RPMI7951 (cell line): ENCODE measurements at places on chromosomes 12 and 14. TPM values are rescaled to one million over a fixed set of nuclear protein-coding genes. Genes with fewer than 3 reads are reported as not detected.

TDRD9 gene
- total RNA-seq, result not detected in 2 replicates

SMCO2 gene
- total RNA-seq, result not detected in 2 replicates

TAS2R9 gene
- not detected in 2 replicates for total RNA-seq

SDR9C7 gene
- not detected in 2 replicates for total RNA-seq

NEUROD4 gene
- total RNA-seq, result not detected in 2 replicates

LALBA gene
- not detected in 2 replicates for total RNA-seq

NGB gene
- total RNA-seq, result not detected in 2 replicates

MIPOL1 gene
- total RNA-seq, result 3.2 and 5.4 TPM in 2 replicates

ULK1 gene
- 3.0 and 4.2 TPM in 2 replicates for total RNA-seq

OR4K15 gene
- total RNA-seq, result not detected in 2 replicates

TAS2R7 gene
- total RNA-seq, result not detected in 2 replicates

BDKRB2 gene
- 13.1 and 15.9 TPM in 2 replicates for total RNA-seq

CLEC4C gene
- total RNA-seq, result not detected in 2 replicates

PLEKHG7 gene
- total RNA-seq, result not detected in 2 replicates

DNAI7 gene
- total RNA-seq, result 0.12 TPM in 1 of 2 replicates, not detected in the other

SLC4A8 gene
- total RNA-seq, result 0.78 and 0.96 TPM in 2 replicates

CALCOCO1 gene
- total RNA-seq, result 27.4 and 47.0 TPM in 2 replicates

CEBPE gene
- not detected in 2 replicates for total RNA-seq

PTGER2 gene
- total RNA-seq, result 0.78 and 1.6 TPM in 2 replicates

KCNMB4 gene
- total RNA-seq, result under 0.01 and 0.20 TPM in 2 replicates

OTX2 gene
- not detected in 2 replicates for total RNA-seq

TOMM20L gene
- total RNA-seq, result not detected in 2 replicates

SLCO1A2 gene
- total RNA-seq, result not detected in 2 replicates

CLEC2D gene
- total RNA-seq, result 2.8 and 3.4 TPM in 2 replicates

AQP5 gene
- not detected in 2 replicates for total RNA-seq

KRT3 gene
- total RNA-seq, result 0.12 TPM in 1 of 2 replicates, not detected in the other

ANO2 gene
- 2.1 and 2.9 TPM in 2 replicates for total RNA-seq

OVCH1 gene
- not detected in 2 replicates for total RNA-seq

PRICKLE1 gene
- 5.3 and 6.1 TPM in 2 replicates for total RNA-seq

A2M gene
- 29.7 and 35.4 TPM in 2 replicates for total RNA-seq

METTL1 gene
- total RNA-seq, result 8.8 and 11.2 TPM in 2 replicates

ING4 gene
- total RNA-seq, result 32.7 and 33.3 TPM in 2 replicates

GPX2 gene
- total RNA-seq, result not detected in 2 replicates

KRT6C gene
- total RNA-seq, result not detected in 2 replicates

CHFR gene
- 9.8 and 10.2 TPM in 2 replicates for total RNA-seq

FAM90A1 gene
- total RNA-seq, result not detected in 2 replicates

PRB2 gene
- total RNA-seq, result not detected in 2 replicates
